ENCODE measurements at places on chromosomes 4 and X.

DNA sequence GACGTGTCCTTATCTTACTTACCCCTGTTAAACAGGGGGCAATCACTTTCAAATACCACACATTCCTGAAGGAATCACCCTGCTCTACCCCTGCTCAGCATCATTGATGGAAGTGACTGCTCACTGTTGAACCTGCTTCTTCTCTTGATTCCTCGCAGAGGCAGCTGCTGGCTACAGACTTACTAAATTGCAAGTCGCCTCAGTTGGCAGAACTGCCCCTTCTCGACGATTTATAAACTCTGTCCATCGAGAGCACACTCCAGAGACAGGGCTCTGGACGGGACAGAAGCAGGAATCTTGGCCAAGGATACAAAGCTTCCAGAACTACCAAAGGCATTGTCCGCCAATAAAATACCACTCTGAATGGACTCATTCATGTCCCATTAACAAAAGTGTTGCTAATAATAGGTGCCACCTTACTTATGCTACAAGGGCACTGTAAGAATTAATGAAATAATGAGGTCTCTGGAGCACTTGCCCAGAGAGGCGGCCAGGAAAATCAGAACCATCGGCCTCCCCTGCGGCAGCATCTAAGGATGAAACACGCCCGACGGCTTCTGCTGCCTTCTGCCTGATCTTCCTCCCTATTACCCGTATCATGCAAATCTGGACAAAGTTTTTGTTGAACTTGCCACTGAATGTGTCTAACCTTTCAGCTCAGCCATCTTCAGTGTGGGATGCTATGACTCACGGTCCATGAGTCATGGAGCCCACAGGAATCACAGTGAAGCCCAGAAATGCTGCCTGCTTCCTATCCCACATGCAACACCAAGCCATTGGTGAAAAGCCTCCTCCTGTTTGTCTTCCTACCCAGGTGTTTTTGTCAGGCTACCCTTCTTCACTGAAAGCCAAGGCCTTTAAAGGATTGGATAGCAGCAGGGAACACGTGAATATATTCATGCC lies 164.9 kb downstream of the MAML3 start:
- DNase-seq, result no peak

DNA sequence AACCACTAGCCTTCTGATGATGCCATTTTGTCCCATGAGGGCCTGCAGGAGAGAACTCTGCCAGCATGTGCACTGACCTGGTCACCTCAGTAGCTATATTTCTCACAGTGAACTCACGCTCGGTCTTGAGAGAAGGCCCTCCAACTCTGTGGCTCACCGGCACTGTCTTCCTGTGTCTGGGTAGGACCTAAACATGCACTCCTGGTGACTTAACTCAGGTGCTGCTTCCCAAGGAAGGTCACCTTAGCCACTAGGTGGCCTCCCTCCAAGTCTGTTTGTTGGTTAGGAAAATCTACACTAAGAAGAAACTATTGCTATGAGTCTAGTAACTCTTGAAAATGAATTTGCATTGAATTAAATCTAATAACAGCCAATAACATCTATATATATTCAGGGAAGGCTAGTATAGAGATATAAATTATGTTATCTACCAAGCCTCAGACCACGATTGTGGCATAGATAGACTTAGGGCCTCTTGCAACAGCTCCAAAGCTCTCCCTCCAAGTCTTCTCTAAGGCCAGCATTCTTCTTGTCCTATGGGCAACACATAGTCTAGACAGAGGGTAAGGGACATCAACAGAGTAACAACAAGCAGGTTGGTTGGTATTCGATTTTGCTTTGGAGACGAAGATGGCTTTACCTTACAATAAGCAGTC lies 24.7 kb downstream of the TLR10 start:
- DNase-seq, result no peak

DNA sequence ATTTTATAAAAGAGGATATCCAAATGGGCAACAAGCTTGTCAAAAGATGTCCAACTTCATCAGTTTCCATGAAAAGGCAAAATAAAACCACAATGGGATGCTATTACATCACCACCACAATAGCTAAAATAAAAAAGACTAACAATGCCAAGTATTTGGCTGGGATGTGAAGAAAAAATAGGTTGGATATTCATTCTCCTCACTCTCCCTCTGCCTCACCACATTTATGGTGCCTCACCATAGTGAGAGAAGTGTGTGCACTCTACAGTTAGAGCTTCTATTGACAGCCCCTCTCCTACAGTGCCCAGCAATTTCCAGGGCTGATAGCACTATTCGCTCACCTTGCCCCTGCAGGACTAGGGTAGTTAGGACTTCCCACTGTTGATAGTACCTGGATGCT lies 25.5 kb downstream of the VEGFC start:
- DNase-seq, result no peak

GRCh38 chr4:120736312-120736711 lies 186.2 kb downstream of the PRDM5 start:
- DNase-seq, result no peak

DNA sequence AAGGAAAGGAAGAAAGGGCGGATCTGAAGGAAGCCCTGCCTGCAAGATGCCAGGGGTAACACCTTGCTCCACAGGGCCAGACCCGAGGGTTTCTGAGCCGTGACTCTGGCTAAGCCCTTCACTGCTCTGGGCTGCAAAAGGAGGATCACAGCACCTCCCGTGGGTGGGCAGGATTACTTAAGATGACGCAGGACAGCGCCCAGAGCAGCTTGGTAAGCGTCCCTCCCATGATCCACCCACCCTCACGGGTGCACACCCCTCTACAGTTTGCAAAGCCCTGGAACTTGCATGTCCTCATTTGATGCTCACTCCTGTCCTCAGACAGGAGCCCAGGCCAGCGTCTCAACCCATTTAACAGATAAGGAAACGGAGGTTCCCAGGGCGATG lies 64.9 kb downstream of the CRMP1 start:
- DNase-seq, result no peak

GRCh38 chrX:108396188-108396891 lies 41.9 kb downstream of the COL4A6 start:
- no peak for DNase-seq

DNA sequence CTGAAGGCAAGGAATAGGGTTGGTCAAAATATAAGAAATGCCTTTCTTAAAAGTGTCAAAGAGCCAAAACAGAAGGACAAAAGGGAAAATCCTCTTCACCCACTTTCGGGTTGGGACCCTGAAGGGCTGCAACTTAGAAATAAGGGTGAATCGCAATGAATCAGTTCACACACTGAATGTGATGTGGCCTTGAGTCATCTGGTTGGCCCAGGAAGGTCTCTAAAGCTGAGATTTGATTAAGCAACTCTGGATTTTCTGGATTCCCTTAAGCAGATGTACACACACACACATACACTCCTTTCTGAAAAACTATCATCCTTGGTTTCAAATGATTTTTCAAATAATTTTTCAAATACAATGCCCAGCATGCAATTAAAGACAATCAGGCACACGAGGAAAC lies 13.1 kb downstream of the TAB3 start:
- DNase-seq, result no peak

- no peak for DNase-seq
These were observed 109.2 kb upstream of the HS3ST1 start for GRCh38 chr4:11537846-11538245.

DNA sequence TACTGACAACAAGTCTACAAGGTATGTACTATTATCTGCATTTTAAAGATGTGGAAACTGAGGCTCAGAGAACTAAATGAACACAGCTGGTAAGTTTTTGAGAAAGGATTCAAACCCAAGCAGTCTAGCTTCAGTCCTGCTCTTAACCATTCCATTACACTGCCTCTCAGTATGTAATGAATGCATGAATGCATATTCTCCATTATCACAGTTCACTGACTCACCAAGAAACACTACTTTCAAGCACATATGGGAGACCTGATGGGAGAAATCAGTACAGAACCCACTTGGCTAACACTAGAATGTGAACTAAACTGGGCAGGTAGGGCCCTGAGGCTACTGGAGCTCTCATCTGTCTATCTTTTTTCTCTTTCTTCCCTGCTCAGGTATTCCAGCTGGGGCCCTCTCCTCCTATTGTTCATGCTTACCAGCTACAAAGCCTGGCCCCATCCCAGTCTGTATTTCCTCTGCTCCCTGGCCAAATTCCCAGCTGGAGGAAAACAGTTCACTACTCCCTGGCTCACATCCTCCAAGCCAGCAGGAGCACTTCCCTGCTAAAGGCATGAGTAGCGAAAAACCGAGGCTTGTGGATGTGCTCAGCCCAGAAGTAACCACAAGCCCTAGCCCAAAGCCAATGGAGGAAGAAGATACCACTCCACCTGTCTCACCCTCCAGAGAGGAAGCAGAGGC lies 178.2 kb upstream of the ARHGEF9 start:
- DNase-seq, result no peak

GRCh38 chrX:413322-414201 lies 26.9 kb upstream of the PPP2R3B start:
- no peak for DNase-seq

- no peak for DNase-seq
These were observed 3.4 kb downstream of the CYBB start for GRCh38 chrX:37783305-37783704.

- no peak for DNase-seq
These were observed 31.1 kb upstream of the WDR17 start for GRCh38 chr4:176034499-176034898.

GRCh38 chrX:70092247-70092646 lies 30.0 kb downstream of the OTUD6A start:
- no peak for DNase-seq

GRCh38 chr4:153520801-153521329 lies 54.7 kb downstream of the TMEM131L start:
- DNase-seq, result no peak

GRCh38 chrX:14295426-14295825 lies 233.9 kb upstream of the GLRA2 start:
- DNase-seq, result no peak

GRCh38 chr4:174657472-174657871 lies 135.2 kb upstream of the HPGD start:
- no peak for DNase-seq

DNA sequence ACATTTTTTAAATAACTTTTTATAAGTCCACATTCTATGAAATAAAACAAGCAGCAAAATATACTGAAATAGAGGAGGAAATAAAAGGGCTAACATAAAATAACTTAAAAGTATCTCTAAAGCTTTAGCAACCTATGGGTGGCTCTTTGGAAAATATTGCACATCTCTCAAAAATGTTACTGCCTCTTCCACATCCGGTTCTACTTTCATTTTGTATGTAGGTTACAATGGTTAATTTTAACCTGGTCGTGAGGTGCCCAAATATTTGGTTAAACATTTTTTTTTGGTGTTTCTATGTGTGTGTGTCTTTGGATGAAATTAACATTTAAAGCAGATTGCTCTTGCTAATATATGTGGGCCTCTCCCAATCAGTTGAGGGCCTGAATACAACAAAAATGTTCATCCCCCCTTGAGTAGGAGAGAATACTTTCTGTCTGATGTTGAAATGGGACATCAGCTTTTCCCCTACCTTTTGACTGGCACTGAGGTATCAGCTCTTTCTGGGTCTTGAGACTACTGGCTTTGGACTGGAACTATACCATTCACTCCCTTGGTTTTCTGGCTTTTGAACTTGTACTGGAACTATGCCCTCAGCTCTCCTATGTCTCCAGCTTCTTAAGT lies 353.0 kb downstream of the ADAM29 start:
- no peak for DNase-seq

DNA sequence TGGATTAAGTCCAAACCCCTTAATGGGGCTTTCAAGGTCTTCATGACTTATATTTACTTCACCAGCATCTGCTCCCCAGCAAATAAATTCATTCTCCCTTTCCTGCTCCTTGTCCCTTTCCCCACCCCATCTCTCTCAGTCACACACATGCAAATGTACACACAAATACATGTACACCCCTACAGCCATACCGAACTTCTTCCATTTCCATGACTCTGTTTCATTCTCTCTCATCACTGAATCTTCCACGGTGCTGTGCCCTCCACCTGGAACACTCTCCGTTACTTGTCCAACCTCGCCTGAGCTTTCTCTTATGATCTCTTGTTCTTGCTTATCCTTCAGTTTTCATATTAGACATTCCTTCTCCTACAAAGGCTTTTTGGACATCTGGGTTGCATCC lies 22.0 kb upstream of the RPA4 start:
- no peak for DNase-seq

DNA sequence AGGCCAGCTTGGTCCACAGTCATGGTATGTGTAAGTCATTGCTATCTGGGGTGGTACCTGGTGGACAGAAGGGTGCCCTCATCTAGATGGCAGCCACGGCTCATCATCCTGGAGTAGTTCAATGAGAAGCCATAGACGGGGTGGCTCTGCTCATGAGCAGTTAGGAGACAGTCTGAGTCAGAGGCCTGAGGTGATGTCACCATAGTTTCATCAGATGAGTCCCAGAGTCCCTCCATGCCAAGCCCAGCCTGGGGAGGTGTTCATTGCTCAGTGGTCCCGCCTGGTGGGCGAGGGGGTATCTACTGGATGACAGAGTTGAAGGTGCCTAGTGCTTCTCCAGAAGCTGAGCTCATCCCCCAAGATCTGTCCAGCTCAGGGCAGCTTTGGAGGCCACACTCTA lies 49.8 kb downstream of the DLG3 start:
- DNase-seq, result no peak

- DNase-seq, result no peak
These were observed 19.7 kb upstream of the SPON2 start for GRCh38 chr4:1192091-1192492.

- DNase-seq, result no peak
These were observed 130.0 kb upstream of the LNX1 start for GRCh38 chr4:53721263-53721662.

DNA sequence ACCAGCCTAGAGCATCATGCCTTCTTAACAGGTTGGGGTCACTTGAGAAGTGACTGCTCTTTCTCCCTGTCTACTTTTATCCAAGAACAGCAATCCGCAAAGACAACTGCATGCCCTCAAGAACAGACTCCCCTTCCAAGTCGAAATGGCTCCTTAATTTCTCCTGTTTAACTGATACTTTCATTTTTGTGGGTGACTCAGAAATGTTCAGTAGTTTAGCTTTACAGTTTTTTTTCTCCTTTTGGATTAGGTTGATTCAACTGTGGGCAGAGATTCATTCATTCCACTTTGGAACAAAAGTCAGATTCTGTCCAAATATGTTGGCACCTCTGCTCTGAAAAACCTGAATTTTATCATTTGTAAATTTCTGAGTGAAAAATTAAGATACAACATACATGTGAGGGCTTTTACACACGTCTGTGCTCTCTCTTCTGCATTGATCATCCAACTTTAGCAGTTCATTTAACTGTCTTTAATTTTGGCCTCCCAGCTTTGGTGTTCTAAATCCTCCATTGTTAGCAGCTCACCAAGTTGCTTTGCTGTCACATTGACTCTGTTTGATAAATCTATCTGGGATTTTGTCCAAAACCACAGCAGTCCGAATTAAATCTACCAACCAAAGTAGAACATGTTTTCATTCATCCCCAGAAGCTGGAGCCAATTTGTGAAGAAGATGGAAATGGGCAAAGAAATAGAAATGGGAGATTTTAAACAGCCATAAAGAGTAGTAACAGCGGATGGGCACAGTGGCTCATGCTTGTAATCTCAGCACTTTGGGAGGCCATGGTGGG lies 50.0 kb downstream of the HOPX start:
- no peak for DNase-seq

- DNase-seq, result no peak
These were observed 33.5 kb downstream of the TMEM164 start for GRCh38 chrX:110036162-110037033.

GRCh38 chrX:23729214-23729613 lies 13.9 kb downstream of the ACOT9 start:
- no peak for DNase-seq
